ENCODE measurements at places on chromosomes 3 and 15.

DNA sequence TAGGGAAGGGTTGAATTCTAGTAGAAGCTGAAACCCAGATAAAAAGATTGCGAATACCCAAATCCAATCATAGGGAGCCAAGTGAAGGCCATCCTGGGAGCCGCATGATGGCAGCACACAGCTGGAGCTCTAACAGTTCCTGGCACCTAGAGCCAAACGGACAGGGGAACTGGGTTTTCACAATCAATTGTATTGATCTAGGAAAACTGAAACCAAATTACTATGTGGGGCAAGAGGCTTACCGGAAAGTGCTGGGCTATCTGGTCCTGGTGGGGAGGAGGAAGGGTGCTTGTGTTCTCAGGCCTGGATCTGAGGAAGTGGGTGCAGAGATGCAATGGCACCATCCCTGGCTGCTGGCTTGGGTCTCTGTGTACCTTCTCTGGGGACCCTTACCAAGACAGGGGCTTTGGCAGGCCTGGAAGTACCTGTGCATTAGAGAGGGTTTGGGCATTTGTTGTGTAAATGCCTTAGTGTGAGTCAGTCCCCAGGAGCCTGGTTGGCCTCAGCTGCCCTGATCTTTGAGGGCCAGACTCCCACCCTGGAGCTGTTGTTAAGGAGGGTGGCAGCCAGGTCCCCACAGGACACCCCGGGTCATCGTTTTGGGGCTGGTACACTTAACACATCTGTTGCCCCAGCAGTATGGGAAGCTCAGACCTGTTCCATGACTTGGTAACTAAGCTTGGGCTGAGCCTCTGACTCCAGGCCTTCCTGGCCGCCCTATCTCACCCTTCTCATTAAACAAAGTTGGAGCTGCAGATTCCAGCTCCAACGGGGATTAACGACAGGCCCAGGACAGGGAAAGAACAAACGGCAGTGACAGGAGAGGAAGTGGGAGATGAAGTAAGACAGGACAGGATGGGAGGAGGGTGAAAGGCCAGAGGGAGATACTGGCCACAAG lies 8.9 kb upstream of the FURIN start:
- DNase-seq, result no peak

DNA sequence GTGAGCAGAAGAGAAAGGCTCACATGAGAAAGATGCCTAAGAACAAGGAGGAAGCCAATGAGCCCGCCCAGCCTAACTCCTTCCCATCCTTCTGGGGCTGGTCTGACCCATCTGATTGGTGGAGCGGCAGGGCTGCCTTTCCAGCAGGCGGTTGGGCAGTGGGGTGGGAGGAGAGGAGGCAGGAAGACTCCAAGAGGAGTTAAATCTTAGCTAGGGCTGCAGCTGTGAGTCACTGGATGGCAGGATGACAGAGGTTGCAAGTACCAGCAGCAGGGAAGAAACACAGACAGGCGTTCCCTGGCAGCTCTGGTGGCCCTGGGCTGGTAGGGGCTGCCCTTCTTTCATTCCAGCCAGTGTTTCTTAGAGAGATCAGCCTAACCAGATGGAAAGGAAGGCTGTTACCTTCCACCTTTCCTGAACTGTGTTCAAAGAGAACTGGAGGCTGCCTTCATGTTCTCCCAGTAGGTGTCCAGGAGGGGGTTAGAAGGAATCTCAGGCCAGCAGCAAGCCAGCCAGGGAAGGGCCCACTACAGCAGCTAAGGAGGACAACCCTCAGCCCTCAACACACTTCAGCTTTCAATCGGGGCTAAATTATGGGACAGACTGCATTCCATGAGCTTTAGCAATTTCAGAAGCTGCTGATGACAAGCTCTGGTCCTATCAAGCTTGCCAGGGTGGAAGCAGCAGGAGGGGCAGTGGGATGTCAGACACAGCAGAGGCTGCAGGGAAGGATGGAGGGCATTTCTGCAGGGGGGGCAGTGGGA lies 50.3 kb downstream of the CHSY1 start:
- DNase-seq, result peak; percentile 89

DNA sequence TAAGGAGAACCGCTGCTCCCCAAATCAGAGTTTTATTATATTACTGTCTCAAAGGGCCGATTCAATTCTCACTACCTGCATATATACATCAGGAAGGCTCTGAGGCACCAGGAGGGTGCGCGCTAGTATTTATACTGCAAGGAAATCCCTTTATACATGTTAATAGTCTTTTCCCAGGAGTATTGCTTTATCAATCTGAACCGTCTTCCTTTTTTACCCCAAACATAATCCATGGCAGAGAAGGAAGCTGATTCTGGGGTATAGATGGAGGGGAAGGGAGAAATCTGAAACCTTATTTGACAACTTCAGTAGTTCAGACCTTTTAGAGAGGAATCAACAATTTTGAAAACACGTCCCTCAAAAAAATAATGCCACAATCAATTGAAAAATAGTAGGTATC lies at the start of gene POU1F1:
TSS of gene POU1F1 (minus strand) at position 101 of the 400 bp plus-strand sequence. CDS start 122 bp downstream, outside the sequence.
- DNase-seq, result no peak

- DNase-seq, result no peak
Measured at GRCh38 chr3:74214286-74214685, 400.2 kb downstream of the CNTN3 start.

DNA sequence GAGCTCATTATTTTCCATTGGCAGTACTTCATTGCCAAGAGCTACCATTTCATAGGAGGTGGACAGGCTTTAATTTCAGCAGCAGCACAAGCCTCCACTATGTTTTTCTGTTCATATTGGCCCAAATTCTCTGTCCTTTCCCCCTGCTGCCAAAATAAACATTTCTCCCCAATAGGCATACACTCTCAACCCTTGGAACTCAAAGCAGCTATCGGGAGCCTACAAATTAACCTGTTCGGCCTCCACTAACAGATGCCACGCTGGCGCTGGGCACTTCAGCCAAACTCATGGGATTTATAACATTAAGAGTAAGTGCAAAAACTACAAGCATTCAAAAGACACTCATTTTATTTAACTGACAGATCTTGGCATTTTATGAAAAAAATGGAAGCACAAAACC lies 95.7 kb downstream of the NSUN3 start:
- no peak for DNase-seq

DNA sequence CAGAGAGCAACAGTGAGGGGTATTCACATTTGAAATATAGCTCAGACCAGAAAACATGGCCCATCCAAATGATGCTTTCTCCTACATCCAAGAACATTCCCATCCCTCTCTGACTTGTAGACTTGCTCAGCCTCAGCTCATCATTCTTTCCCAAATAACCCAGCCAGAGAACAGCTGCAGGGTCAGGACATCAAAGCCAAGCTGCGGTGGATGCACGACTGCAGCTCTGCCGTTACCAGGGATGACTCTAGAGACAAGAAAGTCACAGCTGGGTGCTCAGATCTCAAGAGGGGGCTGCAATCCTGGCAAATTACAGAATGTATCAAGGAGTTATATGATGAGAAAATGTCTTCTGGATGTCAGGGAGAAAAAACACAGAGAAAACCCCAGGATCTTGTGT lies 944.3 kb downstream of the NTRK3 start:
- no peak for DNase-seq

- peak; percentile 54 for DNase-seq
Measured at GRCh38 chr15:64355348-64355943, 527 bp downstream of the CSNK1G1 start.

DNA sequence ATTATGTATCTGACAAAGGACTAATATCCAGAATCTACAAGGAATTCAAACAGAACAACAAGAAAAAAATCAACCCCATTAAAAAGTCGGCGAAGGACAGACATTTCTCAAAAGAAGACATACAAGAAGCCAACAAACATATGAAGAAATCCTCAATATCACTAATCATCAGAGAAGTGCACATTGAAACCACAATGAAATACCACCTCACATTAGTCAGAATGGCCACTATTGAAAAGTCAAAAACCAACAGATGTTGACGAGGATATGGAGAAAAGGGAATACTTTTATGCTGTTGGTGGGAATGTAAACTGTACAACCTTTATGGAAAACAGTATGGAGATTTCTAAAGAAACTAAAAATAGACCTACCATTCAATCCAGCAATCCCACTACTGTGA lies 233.1 kb upstream of the PLSCR5 start:
- DNase-seq, result no peak
